ENCODE measurements at places on chromosomes 12 and 14.

- no peak for DNase-seq
Observed at GRCh38 chr14:80124794-80125193, 86.5 kb downstream of the DIO2 start.

GRCh38 chr12:29270446-29270845 lies 110.5 kb downstream of the ERGIC2 start:
- no peak for DNase-seq

GRCh38 chr14:59161561-59162175 lies 26.8 kb upstream of the DAAM1 start:
- no peak for DNase-seq

DNA sequence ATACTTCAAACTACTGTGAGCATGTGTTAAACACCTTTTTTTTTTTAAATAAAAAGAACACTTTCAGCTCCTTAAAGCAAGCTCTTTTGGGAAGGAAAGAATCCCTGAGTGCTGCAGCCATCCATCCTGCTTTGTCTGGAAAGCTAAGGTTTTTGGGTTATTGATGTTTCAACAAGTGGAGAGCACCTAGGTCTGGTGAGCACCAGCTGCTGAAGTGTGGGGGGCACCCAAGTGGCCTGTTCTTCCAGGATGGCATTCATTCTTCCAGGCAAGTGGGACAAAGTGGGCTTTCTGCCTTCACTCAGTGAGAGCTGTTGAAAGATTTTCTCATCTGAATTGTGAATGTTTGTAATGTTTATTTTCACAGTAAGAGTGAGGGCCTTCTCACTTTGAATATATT lies 49.9 kb downstream of the BORCS5 start:
- DNase-seq, result no peak

DNA sequence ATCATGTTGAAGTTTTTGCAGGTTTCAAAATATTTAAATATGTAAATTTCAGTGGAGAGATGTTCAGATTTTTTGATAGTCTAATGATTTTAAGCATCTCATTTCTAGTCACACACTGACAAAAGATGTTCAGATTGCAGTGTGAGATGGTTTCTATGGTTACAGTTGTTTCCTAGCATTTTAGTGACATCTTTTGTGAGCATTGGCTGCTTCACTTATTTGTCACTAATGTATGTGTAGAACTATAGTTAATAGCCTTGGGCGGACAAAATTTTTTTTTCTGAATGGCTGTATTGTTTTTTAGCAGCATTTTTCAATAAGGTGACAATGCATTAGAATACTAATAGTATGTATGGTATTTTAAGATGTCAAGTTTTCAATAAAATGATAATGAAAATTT lies 315.6 kb upstream of the PRKD1 start:
- DNase-seq, result no peak

GRCh38 chr12:16198884-16199283 lies 78.6 kb downstream of the SLC15A5 start:
- no peak for DNase-seq

DNA sequence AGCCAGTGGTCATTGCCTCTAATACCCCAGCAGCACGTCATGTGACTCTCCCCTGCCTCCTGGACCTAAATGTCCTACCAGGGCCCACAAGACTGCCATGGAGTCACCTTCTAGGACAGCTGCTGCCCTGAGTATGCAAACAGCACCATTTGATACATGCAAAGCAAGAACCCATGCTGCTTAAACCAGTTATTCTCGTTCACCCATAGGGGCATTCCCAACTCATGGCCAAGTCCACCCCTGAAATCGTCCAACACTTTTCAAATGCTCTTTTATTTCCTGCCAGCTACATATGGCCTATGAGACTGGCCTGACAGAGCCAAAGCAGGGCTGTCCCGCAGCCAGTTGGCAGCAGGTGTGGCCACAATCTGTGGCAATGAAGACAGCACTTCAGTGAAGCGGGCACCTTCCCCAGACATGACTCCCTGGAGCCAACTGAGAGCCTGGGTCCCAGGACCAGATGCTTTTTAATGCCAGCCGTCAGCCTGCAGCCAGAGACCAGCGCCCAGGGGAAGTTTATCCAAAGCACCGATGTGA lies 99.9 kb downstream of the BCAT1 start:
- DNase-seq, result no peak

DNA sequence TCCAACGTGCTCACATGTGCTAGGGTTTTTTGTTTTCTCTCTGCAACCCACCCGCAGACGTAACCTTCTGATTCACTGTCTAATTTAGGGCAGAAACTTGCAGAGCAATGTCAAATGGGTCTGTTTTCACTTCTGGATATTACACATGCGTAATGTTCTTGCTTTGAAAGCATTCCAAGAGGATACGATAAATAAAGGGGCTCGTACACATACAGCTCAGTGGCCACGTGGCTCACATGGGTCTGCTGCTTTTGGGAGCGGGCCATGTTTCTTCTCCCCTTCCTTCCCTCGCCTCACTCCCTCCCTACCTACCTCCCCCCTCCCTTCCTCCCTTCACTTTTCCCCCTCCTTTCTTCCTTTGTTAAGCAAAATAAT lies 23.4 kb downstream of the CACNA1C start:
- no peak for DNase-seq
